ENCODE measurements at places on chromosomes 2 and 18. TPM values are rescaled to one million over a fixed set of nuclear protein-coding genes. Genes with fewer than 3 reads are reported as not detected.

The CD207 gene
- 0.41 TPM for total RNA-seq

The REG1A gene
- not detected for total RNA-seq

The SH3BP4 gene
- 9.3 TPM for total RNA-seq

The MOCOS gene
- 0.38 TPM for total RNA-seq

The FBLN7 gene
- total RNA-seq, result 0.54 TPM

The SEC11C gene
- total RNA-seq, result 23.5 TPM

The SCN2A gene
- total RNA-seq, result 0.16 TPM

The EVA1A gene
- 0.84 TPM for total RNA-seq

The CCDC121 gene
- 6.2 TPM for total RNA-seq

The SLC38A11 gene
- 0.84 TPM for total RNA-seq

The HNRNPLL gene
- 22.5 TPM for total RNA-seq
